Stimulated activated CD4-positive, alpha-beta T cell treated with anti-CD3 and anti-CD28 coated beads, Interleukin-4, amount 100 ng/mL, for 1 hour (primary cell): ENCODE measurements at places on chromosomes 2 and 18.
A peak's percentile ranks its signal among the peaks of the same experiment; 100 is the strongest.

DNA sequence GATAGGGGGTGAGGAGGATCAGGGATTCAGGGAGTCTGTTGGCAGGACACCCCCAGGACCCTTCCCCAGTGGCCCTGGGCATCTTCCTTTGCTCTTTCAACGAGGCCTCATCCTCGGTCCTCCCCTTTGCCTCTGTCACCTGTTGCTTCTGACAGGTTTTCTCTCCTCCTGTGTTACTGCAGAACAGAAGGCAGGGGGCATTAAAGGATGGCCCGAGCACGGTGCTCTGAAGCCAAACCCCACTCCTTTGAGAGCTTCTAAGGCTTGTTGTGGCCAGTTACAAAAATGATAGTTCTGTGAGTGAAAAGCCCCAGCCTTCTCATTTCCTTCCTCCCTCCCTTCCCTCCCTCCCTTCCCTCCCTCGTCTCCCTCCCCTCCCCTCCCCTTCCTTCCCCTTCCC lies 82.5 kb downstream of the THNSL2 start:
- DNase-seq, result no peak

GRCh38 chr2:23505984-23506380 lies 121.0 kb downstream of the KLHL29 start:
- DNase-seq, result no peak

GRCh38 chr2:63926815-63927214 lies 85.1 kb downstream of the UGP2 start:
- DNase-seq, result no peak

- DNase-seq, result no peak
Measured at GRCh38 chr2:28209261-28209691, 183.4 kb upstream of the FOSL2 start.

DNA sequence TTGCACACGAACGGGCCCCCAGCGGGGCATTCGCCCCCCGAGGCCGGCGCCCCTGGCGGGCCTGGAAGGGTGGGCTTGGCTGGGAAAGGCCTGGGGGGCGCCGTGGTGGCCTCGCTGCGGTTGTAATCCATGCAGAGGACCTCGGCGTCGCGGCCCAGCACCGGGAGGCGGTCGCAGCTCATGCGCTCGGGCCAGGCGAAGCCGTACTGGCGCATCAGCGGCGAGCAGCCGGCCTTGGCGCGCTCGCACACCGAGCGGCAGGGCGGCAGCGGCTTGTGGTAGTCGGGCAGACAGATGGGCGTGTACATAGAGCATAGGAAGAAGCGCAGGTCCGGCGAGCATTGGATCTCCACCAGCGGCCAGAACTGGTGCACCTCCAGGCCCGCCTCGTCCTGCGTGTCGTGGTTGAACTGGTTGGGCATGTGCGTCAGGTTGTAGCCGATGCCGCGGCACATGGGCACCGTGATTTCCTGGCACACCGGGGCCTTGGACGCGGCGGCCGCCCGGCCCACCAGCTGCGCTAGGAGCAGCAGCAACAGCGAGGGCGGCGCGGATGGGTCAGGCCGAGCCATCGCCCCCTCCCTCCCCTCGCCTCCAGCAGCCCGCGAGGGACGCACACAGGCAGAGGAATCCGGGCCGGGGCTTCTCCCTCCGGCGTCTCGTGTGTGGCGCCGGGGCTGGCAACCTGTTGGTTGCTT lies 1.4 kb downstream of the FZD5 start:
- peak; percentile 27 for DNase-seq

- DNase-seq, result no peak
Measured at GRCh38 chr18:77059294-77059916, 73.2 kb downstream of the MBP start.

DNA sequence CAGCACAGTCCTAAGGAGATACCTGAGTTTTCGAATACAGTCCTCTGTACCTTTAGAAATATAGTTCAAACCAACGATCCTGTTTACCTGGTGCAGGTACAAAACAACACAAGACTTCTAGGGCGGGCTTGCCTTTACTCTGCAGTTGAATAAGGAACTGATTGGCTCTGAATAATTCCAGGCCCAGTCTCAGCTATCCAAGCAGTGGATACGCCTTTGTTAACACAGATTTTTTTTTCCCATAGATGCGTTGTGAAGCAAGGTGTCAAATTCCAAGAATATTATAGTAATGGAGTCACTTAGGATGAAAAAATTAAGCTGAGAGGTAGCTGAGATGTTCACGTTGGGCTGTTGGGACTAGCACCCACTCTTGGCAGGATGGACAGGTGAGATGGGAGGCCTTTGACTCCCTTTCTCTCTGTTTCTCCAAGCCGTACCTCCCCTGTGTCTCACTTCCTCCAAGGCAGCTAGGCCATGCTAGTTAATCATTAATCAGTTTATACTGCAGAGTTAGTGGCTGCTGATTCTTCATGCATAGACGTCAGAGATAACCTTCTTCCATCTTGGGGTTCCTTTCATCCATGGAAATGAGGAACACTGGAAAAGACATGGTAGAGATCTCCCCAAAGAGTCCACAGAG lies 380.8 kb upstream of the ACVR2A start:
- DNase-seq, result no peak

GRCh38 chr18:48838921-48839818 lies 111.6 kb downstream of the SMAD7 start:
- no peak for DNase-seq

DNA sequence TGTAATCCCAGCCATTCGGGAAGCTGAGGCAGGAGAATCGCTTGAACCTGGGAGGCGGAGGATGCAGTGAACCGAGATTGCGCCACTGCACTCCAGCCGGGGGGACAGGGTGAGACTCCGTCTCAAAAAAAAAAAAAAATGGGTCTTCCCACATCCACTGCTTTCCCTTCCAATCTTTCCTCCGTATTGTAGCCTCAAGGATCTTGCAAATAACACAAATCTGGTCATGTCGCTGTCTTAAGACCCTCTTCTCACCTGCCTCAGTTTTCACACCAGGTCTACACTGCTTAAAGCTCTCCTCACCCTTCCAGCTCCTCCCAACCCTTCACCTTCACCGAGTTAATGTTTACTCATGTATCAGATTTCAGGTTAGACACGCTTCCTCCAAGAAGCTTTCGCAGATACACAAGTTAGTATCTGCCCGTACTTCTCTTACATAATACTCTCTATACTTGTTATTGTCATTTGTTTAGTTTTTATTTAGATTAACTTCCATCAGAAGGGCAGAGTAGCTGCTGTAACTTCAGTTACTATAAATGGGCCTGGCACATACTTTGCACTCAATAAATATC lies 1.5 kb downstream of the IER3IP1 start:
- DNase-seq, result no peak

- DNase-seq, result no peak
Measured at GRCh38 chr2:46866770-46867246, 48.8 kb downstream of the MCFD2 start.

DNA sequence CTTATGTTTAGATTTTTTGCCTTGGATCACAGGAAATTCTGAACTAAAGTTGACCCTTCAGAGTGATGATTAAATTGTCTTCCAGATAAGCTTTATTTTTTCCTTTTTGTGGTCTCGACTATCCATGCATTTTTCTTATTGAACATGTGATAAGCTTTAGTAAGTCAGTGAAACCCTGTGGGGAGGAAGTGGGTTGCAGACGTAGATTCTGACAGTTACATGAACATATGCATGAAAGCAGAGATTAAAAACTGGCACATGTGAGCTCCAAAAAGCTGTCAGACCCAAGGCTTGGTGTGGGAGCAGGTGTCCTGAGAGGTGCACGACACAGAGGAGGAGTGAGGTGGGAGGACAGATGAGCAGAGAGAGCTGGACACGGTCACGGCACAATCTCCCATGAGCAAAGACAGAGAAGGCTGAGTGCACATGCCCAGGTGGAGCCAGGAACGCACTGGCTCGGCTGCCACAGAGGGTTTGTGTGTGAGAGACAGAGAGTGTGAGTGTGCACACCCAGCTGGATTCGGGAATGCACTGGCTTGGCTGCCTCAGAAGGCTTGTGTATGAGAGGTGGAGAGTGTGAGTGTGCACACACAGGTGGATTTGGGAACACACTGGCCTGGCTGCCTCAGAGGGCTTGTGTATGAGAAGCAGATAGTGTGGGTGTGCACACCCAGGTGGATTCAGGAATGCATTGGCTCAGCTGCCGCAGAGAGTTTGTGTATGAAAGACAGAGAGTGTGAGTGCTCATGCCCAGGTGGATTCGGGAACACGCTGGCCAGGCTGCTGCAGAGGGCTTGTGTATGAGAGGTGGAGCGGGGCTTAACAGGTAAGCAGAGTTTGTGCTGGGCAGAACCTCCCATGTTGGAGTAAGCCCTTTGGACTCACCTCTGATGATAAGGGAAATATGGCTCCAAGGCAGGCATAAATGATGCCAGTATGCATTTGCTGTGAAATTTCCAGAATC lies 849.1 kb upstream of the SALL3 start:
- DNase-seq, result no peak
